H1 (cell line): ENCODE measurements at places on chromosomes 7 and 10.

DNA sequence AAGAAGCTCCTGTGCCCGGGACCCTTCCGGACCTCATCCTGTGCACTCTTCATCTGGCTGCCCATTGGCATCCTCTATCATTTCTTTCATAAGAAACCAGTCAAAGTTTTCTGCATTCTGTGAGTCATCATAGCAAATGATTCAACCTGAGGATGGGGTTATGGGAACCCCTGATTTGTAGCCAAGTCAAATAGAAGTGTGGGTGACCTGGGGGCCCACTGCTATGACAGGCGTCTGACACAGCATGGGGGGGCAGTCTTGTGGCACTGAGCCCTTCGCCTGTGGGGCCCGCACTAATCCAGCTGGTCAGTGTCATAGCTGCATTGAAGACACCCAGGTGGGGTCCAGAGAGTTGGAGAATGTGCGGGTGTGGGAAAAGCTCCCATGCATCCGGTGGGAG, 230.4 kb downstream of the USP6NL start:
- no peak for DNase-seq

- no peak for DNase-seq
Observed at GRCh38 chr7:29397398-29397797, 166.2 kb upstream of the PRR15 start.

- DNase-seq, result no peak
Observed at GRCh38 chr10:119633538-119634218, 17.5 kb upstream of the BAG3 start.

GRCh38 chr10:81479316-81479715, 395.7 kb upstream of the NRG3 start:
- no peak for DNase-seq

- DNase-seq, result no peak
Observed at GRCh38 chr7:94698275-94698674, 42.3 kb upstream of the SGCE start.

- no peak for DNase-seq
Observed at GRCh38 chr10:33963729-33964128, 629.3 kb upstream of the NRP1 start.

- DNase-seq, result no peak
Observed at GRCh38 chr7:3162289-3162688, 118.6 kb upstream of the CARD11 start.

DNA sequence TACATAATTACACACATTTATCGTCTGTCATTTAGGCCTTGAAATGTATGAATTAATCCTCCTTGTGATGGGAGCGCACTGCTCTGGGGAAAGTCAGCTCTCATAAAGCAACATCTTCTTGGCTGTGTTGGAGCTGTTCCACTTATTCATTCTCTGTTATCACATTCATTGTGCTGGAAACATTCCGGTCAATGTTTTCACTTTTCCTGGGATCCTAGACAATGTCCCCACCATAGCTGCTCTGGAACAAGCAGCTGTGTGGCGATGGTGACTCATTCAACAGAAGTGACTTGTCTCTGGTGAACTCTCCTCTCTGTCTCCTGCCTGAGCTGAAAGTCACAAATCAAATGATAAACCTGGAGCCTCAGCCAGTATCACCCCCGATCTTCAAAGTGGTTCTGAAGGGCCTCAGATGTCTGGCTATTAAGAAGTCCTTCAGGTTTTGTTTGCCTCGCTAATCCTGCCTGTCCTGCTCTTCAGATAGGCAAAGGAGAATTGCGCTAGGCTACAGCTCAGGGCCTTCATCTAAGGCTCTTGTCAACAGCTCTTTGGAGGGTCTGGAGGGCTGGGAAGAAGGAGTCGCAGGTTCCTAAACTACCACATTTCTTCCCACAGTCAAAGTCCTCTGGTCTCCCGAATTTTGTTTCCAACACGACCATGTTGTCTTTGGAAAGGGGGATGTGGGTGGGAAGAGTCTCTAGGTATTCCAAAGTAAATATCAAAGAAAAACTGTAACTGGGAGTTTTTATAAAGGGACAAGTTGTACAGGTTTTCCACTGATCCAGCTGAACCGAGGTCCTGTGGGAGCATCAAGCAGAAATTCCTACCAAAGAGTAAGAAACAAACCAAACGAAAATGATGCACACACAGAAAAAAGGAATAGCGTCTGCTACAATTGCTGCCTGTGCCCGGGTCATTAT, 29.3 kb downstream of the KLF6 start:
- no peak for DNase-seq

- DNase-seq, result no peak
Observed at GRCh38 chr10:58477902-58478301, 34.8 kb upstream of the BICC1 start.

DNA sequence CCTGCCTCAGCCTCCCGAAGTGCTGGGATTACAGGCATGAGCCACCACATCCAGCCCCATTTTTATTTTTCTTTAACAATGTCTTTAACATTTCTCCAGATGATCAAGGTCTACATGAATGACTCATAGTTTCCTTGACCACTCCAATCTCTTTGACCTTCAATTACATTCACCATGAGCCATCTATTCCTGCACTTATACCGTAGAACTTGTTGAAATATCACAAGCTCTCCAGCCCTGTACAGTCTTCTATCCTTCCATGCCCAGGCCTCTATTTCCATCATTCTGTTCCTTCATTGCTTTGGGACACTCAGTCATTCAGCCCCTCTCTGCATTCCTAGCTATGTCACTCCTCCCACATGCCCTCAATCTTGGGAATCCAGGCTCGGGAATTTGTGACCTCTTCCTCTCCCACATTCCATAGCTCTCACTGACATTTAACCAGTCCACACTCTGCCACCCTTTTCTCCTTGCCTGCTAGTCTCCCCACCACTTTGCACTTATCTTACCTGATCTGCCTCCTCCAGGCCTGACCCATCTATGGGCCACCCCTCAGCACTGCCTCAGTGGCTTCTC, 151.8 kb upstream of the STK17A start:
- no peak for DNase-seq

DNA sequence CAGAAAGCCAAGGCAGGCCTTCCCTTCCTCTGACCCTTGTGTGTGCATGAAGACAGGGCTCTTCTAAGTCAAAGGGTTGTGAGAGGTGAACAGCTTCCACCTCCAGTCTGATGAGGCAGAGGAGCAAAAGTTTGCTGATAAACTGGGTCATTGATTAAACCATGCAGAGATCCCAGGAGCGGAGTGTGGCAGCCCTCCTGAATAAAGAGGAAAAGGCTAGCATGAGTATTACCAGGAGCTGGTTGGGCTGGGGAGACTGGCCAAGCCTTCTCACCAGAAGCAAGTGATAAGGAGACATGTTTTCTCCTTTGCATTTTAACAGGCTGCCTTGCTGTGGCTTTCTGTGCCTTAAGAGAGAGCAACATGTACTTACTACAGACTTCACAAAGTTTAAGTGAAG, 10.2 kb downstream of the LMOD2 start:
- no peak for DNase-seq
